Stimulated activated CD4-positive, alpha-beta T cell treated with anti-CD3 and anti-CD28 coated beads, Interleukin-12 subunit alpha, Interleukin-12 subunit beta, amount 100 ng/mL, for 24 hours (primary cell): ENCODE measurements at places on chromosomes 11 and 22.

- DNase-seq = no peak
These were observed 18.2 kb downstream of the KRTAP5-6 start for GRCh38 chr11:1714908-1715885.

- no peak for DNase-seq
These were observed 61.3 kb upstream of the YPEL1 start for GRCh38 chr22:21796863-21797262.

- no peak for DNase-seq
These were observed 1.6 kb upstream of the DDX10 start for GRCh38 chr11:108663154-108663877.

DNA sequence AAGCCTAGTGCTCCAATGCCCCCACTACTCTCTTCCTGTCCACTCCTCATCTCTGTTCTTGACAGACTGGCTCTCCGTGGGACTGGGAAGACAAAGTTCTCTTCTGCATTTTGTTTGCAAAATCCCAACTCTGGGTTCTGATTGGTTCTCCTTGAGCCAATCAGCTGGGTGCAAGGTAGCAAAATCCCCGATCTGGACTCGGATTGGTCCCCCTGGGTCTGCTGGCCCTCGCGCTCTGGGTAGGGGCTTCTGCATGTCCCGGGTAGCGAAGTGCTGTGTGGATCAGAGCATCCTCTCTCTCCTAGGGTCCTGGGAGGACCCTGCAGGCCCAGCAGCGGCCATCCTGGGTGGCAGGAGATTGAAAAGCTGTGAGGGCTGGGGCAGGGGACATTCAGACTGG is 22.3 kb upstream of the A4GALT start:
- no peak for DNase-seq

DNA sequence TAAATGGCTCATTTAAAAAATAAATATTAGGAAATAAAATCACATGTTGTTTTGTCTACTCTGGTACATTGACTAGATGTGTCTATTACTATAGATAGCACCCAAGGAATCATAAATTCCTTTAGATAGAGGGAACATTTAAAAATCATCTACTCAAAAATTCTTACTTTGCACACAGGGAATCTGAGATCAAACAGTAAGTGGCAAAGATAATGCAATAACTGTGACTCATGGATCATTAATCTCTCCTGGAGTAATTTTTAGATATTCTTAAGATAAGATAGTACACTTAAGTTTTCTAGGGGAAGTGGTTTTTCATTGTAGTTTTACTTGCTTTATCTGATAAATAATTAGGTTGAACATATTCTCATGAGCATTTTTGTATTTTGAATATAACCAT is 468.9 kb downstream of the LUZP2 start:
- DNase-seq = no peak

GRCh38 chr11:74449369-74449931 is 17.9 kb downstream of the KCNE3 start:
- no peak for DNase-seq

DNA sequence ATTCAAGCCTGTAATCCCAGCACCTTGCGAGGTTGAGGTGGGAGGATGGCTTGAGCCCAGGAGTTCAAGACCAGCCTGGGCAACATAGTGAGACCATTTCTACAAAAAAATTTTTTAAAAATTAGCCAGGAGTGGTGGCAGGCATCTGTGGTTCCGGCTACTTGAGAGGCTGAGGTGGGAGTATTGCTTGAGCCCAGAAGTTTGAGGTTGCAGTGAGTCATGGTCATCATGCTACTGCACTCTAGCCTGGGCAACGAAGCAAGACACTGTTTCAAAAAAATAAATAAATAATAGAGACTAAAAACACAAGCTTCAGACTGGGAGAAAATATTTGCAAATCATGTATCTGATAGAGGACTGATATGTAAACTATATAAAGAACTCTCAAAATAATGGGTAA is 33.2 kb downstream of the BTBD10 start:
- no peak for DNase-seq

- DNase-seq = no peak
These were observed 10.3 kb downstream of the TRPM5 start for GRCh38 chr11:2434008-2434407.

DNA sequence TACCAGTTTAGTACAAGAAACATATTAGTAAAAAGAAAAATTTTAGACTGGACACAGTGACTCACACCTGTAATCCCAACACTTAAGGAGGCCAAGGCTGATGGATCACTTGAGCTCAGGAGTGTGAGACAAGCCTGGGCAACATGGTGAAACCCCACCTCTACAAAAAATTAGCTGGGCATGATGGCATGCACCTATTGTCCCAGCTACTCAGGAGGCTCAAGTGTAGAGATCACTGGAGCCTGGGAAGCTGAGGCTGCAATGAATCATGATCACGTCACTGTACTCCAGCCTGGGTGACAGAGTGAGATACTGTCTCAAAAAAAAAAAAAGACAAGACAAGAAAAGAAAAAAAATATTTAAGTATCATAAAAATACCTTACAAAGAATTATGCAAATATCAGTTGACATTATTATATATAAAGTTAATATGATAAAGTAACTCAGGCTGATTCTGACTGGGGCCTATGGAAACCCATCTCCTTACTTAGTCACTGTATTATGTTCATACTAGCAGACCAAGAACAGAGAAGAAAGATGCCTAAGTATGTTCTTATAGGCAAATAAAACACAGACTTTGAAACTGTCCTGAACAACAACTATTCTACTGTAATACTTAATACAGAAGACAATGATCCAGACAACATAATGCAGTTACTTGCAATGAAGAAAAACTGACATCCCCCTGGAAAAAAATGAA is 27.3 kb downstream of the FAM168A start:
- no peak for DNase-seq

DNA sequence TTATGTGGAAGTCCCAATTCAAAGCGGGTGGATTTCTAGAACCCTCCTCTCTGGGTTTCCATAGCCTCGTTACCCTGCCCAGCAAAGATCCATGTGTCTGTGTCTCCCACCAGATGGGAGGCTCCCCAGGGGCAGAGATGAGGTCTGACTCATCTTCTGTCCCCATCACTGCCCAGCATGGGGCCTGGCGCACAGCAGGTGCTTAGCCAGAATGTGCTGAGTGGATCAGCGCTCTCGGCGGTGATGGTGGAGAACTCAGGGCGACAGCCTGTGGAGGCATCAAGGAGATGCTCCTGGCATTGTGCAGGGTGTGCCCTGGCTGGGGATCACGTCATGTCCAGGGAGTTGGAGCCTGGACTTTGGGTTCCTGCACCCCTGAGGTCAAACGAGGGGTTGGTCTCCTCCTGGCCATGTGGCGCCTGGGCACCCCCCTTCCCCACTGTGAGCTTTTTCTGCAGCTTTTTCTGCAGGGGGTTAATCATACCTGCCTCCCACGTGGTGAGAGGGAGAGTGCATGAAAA is 46.1 kb upstream of the RFPL3 start:
- no peak for DNase-seq

- no peak for DNase-seq
These were observed 1.2 kb downstream of the YDJC start for GRCh38 chr22:21628386-21629254.

DNA sequence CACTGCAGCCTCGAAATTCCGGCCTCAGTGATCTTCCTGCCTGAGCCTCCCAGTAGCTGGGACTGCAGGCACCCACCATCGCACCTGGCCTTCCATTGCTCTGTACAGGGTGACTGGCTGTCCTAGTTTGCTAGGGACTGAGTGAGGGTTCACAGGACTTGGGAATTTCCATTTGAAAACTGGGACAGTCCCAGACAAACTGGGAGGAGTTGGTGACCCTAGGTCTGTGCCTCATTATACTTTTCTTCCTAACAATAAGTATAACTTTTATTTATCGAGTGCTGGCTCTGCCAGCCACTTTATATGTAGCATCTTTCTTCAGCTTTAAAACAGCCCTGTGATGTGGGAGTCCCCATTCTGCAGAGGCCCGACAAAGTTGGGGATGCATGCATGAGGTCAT is 25.5 kb downstream of the TCP11L1 start:
- DNase-seq = no peak

DNA sequence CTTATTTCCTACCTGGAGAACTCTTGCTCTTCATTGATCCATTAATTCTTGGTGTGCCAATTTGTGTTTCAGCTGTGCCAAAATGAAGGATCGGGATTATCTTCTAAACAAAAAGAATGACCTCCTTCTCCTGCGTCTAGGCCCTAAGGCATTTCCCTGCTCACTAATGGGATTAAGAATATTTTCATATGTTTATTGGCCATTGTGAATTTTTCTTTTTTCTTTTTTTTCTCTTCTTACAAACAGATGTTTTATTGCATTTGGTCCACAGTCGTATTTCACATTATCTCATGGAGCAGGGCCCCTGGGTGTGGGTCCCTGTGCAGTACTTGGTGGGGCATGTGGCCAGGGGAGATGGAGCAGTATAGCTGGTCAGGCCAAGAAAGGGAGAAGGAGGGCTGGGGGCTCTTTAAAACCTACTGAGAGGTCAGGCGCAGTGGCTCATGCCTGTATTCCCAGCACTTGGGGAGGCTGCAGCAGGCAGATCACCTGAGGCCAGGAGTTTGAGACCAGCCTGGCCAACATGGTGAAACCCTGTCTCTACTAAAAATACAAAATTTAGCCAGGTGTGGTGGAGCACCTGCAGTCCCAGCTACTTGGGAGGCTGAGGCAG is 35.3 kb upstream of the HORMAD2 start:
- DNase-seq = no peak

DNA sequence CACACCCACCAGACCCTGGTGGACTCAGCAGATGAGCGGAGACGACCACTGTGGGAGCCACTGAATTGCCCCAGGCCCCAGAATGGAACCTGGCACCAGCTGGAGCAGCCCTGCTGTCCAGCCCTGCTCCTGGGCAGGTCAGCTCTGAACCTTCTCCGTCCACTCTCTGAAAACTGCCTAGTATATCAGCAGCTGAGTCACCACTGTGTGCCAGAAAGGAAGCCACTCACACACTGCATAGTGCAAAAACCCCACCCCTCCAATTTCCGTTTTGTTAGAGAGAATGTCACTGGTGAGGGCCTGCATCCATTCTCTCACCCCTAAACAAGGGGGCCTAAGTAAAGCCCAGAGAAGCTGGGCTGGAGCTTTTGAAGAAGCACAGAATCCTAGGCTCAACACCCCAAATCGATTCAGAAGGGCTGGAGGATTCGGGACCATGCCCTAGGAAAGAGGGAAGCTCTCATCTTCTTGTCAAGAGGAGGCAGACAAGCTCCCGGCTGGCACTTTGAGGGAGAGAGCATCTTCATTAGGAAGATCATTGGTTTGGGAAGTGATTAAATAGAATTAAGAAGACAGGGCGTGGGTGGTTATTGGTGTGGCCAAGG is 44.5 kb downstream of the GALNT18 start:
- DNase-seq = no peak

DNA sequence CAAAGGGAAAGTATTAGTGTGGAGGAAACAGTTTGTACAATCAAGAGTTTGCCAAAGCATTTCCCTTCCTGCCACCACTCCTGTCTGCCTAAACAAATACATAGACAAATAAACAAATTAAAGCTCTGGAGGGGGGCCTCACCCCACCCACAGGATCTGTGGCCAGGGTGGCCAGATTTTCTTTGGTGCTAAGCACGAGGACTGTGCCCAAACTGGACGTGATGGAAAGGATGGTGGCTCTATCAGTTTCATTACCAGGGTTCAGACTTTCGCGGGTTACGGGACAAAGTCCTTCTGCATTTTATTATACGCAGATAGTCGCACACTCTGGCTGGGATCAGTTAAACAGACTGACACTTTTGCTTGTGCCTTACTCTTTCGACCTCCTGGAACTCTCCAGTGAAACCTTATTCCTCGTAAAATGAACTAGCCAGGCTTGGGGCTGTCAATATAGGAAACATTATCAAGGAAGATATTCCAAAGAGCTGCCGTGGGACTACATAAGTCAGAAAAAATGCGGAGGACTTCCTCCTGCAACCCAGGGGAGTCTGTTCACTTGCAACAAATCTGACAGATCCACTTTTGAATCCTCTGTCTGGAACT is 11.2 kb downstream of the BARX2 start:
- no peak for DNase-seq

GRCh38 chr11:105206633-105207032 is 67.1 kb upstream of the CARD18 start:
- no peak for DNase-seq

GRCh38 chr22:29499852-29500251 is 19.8 kb downstream of the NEFH start:
- DNase-seq = no peak

DNA sequence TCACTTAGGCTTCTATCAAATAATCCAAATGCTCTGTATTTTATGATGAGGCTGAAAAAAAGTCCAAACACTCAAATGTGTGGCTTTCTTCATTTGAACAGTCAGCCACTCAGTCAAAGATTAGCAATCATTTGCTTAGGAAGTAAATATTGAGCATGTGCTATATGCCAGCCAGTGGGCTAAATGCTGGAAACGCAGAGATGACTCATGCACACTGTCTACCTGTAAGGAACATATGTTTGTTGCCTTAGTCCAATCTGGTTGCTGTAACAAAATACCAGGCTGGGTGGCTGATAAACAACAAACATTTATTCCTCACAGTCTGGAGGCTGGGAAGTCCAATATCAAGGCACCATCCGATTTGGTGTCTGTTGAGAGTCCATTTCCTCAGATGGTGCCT is 617.3 kb downstream of the NTM start:
- DNase-seq = no peak

DNA sequence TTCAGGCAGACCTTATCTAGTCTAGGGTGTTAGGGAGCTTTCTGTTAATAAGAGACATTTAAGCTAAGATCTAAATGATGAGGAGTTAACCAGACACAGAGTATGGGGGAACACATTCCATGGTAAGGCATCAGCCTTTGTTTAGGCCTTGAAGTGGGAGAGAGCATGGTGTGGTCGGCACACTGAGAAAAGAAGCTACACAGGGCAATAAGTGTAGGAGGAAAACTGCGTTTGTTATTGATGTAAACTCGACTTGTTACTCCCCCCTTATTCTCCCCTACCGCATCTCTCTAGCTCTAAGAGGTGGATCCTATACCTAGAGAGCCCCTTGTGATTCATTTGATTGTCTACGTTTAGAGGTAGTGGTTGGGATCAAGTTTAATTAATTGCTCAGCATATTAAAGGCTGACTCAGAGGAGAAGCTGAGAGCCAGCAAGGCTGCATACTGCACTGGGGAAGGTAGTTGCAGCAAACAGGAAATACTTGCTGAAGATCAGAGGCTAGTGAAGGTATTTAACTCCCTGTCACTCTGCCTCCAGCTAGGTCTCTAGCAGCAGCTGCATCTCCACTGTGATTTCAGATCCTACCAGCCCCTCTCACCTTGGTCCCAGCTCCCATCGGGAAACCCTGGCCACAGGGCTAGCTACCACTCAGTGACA is 86.8 kb upstream of the TEAD1 start:
- DNase-seq = no peak

- DNase-seq = no peak
These were observed 7.1 kb upstream of the MUC15 start for GRCh38 chr11:26578998-26579661.
